ENCODE measurements at places on chromosomes 1 and 21.

DNA sequence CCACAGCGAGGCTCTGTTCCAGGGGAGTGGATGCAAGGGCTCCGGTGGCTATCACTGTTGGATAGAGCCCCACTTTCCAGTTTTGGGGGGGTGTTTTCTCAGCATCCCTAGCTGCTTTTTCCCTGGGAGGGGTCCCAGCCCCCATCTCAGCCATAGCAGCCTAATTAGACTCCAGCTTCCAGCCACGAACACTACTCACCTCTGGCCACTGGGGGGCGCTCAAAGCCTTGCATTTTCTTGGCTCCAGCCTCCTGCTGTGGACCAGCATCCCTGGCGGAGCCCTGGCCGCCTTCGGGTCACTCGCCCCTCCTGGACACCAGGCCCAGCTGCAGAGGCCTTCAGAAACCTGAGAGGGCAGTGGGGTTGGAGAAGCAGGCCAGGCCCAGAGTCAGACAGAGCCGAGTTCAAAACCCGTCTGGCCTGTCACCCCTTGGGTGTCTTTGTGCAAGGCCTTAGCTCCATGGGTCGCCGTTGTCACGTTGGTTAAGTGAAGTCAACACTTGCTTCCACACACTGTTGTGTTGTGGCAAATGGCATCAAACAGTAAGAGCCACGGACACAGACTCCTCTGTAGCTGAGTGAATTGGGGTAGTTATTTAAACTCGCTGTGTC lies 93.5 kb upstream of the ACTL8 start:
- no peak for DNase-seq

GRCh38 chr1:104082221-104082620 lies 332.5 kb downstream of the AMY1C start:
- no peak for DNase-seq

- DNase-seq = no peak
Measured at GRCh38 chr1:47972864-47973432, 24.2 kb downstream of the TRABD2B start.

DNA sequence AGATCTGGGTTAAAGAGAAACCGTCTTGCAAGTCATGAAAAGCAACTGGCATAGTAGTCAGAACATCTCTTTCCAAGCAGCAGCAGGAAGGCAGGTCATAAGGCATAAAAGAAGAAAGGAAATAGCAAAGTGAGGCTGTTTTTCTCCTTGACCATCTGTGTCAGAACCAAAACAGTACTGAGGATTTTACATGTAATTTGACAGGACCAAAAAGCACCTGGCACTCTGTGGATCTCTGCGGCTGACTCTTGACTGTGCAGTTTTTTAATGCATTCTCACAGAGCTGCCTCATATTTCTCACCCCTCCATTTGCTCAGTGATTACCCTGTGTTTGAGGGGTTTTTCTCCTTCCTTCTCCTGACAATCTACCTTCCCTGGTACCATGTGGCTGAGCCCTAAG lies 17.7 kb downstream of the TBX15 start:
- DNase-seq = no peak

- DNase-seq = no peak
Measured at GRCh38 chr1:229412056-229412455, 21.8 kb downstream of the ACTA1 start.

DNA sequence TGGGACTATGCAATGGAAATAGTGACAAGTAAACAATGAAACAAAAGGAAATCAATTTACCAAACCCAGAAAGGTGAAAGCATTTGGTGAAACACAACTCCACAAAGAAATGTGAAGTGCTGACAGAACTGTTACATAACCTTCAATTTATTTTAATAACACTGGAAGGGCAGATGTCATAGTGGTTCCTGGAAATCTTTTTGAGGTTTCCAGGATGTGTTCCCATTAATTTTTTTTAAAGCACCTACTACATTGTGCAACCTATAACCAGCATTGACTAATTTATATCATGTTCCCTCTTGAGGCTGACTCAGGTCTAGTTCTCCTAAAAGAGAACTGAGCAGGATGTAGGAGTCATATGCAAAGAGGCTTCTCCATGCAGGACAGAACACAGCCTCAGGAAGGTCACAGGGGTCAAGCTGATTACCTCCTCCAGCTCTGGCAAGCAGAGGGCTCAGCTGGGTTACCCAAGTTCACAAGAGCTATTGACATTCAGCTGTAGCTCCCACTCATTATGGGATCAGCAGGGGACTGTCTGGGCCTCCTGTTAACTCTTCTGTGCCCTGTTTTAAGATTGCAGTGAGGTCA lies 157.1 kb upstream of the NRIP1 start:
- DNase-seq = no peak

GRCh38 chr1:15258833-15259621 lies 12.0 kb downstream of the FHAD1 start:
- DNase-seq = no peak

GRCh38 chr1:53160924-53161378 lies 18.5 kb upstream of the SLC1A7 start:
- no peak for DNase-seq

DNA sequence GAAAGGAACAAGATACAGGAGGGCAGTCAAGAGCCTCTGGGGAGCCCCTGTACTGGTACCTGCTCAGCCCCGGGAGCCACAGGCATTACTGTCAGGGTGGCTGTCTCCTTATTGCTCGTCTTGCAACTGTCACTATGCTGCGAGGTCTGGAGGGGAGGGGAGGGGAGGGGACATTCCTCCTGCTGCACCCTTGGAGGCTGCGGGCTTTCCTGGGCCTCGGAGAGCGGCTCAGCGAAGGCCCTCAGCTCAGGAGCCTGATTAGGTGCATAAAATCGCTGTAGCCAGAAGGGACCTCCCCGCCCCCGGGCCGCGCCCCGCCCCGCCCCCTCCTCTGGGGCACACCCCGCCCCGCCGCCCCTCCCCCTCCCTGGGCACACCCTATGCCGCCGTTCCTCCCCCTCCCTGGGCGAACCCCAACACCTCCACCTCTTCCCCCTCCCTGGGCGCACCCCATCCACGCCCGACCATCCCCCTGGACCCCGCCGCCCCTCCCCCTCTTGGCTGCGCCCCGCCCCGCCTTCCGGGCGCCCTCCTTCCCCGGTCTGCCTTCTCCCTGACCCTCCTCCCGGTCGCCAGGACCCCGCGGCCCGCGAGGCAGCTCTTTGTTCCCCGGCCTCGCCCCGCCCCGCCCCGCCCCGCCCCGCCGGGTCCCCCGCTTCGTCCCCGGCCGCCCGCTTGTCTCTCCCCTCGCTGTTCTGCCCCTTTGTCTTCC lies 35.5 kb downstream of the CACHD1 start:
- peak; percentile 11 for DNase-seq

- peak; percentile 97 for DNase-seq
Measured at GRCh38 chr1:204411451-204412204, at the start of gene PPP1R15B. TSS of gene PPP1R15B (minus strand) at chr1:204411817. CDS start at chr1:204411411, 406 bp downstream.
